ENCODE measurements at places on chromosomes 7 and 10.

DNA sequence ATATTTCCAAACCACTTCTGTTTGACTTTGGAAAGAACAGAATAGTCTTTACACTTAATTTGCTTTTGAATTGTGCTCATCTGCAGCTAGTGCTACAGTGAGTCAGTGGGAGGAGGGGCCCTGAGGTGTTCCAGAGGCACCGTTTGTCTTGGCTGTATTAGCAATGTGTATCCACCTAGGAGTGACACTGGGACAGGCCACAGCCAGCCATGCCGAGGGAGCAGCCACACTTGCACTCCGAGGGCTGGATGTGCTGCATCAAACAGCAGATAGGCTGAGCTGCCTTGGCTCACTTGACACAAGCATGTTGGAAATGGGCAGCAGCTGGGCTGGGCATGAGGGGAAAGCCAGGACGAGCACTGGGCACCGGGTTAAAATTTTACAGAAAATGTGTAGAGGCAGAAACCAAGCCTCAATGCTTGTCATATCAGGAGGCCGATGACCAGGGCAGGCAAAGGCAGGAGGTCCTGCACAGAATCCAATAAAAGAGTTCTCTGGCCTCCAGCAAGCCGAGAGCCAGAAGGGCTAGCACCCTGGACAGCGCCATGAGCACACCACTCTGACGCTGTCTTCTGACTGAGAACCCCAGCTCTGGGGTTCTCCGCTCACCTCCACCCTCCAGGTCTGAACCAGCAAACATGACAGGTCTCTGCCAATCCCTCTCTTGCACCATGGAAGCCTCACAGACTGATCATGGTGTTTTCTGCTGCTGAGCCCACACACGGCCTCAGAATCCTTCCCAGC is 163.3 kb downstream of the GRID1 start:
- no peak for DNase-seq

- no peak for DNase-seq
Observed at GRCh38 chr10:77493239-77493806, 144.3 kb downstream of the KCNMA1 start.

- peak; percentile 78 for DNase-seq
Observed at GRCh38 chr7:28002638-28003037, 178.0 kb downstream of the JAZF1 start.

GRCh38 chr10:7406712-7407333 is 4.0 kb downstream of the SFMBT2 start:
- no peak for DNase-seq

DNA sequence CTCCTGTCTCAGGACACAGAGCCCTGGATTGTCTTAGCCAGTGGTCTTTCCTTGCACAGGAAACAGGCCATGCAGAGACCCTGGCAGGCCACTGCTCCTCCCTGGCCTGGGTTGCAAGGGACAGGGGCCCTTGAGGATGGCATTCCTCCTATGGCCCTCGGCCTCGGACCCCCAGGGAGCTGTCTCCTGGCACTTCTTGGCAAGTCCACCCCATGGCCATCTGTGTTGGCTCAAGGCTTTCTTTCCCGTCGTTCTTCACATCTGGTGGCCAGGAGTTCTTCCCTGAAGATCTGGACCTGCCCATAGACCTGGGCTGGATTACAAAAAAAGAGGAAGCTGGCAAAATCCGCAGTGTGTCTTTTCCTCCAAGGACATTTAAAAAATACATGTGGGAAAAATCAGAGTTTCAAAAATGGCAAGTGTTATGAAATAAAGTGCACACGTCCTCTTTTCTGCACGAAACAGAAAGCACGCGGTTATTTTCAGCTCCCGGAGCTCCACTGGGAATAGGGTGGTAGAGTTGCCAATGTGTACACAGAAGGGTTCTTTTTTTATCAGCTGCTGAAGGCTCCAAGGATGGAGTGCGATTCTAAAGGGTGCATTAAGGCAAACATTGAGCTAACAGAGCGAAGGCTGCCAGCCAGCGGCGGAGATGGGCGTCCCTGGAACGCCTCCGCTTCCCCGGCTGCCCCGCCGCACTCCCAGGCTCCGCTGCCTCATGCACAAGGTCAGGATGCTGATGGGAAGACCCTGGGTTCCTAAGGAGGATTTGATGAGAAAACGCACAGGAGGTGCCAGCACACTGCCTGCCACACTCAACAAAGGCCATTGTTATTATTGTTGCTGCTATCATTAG is 62.8 kb upstream of the FAM20C start:
- DNase-seq: no peak

- peak; percentile 85 for DNase-seq
Observed at GRCh38 chr7:36986948-36987724, 262.8 kb upstream of the AOAH start.

DNA sequence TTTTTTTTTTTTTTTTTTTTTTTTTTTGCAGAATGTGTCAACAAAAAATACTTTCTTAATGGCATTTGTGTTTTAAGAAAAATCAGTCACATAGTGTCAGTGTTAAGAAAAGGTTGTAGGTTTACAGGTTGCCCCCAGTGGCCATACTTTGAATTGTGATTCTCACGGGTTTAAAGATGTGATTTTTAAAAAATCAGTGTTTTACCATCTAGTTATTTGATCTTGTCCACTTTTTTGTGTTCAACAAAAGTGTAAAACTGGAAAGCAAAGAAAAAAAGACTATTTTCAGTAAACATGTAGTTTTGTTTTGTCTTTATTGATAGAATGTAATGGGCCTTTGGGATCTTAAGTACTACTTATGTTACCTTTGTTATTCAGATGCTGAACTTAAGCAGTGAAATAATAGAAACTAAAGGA is 25.7 kb downstream of the SUV39H2 start:
- peak; percentile 16 for DNase-seq

GRCh38 chr7:107876916-107877315 is 14.1 kb upstream of the DLD start:
- no peak for DNase-seq

DNA sequence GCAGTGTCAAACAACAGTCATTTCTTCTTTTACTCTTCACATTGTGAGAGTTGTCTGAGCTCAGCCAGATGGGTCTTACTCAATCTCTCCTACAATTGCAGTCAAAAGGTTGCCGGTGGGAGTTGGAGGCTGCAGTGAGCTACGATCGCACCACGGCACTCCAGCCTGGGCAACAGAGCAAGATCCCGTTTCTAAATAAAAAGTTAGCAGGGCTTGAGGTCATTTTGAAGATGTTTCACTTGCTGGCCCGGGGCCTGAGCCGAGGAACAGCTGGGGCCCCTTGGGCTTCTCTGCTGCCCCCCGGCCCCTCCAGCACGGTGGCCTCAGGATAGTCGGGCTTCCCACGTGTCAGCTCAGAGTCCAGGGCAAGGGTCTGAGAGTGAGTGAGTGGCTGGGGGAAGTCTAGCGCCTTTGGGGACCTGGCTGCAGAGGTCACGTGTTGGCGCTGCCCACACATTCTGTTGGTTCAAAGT is 40.4 kb downstream of the GTF2IRD1 start:
- DNase-seq: no peak

GRCh38 chr7:158378978-158379377 is 208.6 kb downstream of the PTPRN2 start:
- no peak for DNase-seq

DNA sequence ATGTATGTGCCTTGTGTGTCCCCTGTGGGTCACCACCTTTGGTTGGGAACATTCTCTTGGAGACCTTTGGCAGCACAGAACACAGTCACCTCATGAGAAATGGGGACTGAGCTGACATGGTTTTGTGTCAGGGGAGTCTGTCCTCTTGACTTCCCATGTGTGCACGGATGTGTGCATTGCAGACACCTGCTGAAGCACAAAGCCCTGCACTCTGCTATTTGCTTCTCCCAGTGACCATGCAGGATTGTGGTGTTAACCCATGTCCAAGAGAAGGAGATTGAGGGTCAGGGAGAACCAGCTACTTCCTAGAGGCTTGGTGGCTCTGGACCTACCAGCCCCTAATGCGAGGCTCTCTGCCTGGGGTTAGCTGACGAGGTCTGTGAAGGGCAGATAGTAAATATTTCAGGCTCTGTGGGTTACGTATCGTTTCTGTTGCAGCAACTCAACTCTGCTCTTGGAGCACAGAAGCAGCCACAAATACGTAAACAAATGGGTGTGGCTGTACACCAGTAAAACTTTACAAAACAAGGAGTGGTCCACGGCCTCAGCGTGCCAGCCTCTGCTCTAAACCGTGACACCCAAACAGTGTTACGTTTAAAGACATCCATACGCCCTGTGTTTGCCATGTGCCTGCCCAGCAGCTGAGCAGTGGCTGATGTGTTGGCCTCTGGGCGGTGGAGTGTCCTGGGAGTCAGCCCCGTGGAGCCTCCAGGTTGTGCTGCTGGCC is 51.7 kb downstream of the ADCY1 start:
- DNase-seq: no peak

GRCh38 chr7:77450054-77450453 is 33.9 kb upstream of the GSAP start:
- no peak for DNase-seq

- DNase-seq: no peak
Observed at GRCh38 chr10:2296179-2296891, 559.0 kb upstream of the ADARB2 start.

- no peak for DNase-seq
Observed at GRCh38 chr7:157792241-157793086, 455.7 kb downstream of the DNAJB6 start.

DNA sequence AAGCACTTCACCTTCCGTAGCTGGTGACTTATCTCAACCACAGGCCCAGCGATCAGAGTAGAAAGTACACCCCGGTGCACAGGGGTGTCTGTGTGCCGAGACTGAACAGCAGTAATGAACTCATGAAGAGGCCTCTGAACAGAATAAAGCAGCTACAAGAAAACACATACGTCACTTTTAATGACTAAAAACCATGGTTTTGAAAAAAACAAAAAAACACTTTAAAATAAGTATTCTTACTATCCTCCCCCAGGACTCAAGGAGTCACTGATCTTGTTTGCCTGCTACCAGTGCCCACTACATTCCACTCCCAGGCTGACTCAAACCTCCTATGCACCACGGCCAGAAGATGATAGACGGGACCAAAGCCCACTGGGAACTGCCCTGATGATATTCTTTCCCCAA is 53.8 kb downstream of the NCAPG2 start:
- no peak for DNase-seq

- no peak for DNase-seq
Observed at GRCh38 chr10:63553031-63553430, 31.8 kb downstream of the REEP3 start.

DNA sequence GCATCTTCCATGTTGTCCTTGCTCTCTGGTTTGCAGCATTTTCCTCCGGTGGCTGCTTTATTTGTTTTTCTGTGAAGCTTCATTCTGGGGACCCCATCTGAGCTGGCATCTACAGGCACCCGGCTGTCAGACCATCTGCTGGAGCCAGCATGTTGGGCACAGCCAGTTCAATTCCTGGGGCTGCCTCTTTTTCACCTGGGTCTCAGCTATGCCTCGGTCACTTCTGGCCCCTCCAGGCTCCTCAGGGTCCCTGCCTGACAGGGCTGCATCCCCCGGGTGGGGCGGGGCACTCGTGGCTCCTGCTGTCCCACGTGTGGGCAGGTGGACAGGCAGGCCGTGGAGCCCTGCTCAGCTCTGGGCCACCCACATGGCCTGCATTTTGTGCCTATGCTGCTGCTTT is 8.1 kb downstream of the SCART1 start:
- DNase-seq: no peak

DNA sequence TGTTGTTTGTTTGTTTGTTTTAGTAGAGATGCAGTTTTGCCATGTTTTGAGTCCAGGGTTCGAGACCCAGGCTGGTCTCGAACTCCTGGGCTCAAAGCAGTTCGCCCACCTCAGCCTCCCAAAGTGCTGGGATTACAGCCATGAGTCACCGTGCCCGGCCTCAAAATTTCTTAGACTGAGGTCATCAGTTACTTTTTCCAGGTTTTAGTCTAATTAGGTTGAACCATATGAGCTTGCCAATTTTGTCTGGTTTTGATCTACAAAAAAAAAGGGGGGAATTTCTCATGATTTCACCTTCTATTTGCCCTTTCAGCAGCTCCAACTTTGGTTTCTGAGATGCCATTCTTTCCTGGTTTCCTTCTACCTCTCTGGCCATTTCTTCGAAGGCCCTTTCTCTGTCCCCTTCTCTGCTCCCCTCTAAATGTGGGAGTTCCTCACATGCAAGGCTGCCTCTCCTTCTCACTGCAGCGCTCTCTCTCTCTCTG is 5.5 kb downstream of the CUEDC2 start:
- DNase-seq: no peak

GRCh38 chr10:12221323-12222298 is 25.6 kb downstream of the CDC123 start:
- DNase-seq: peak; percentile 1

GRCh38 chr10:13684252-13684791 is 97.6 kb downstream of the PRPF18 start:
- no peak for DNase-seq

DNA sequence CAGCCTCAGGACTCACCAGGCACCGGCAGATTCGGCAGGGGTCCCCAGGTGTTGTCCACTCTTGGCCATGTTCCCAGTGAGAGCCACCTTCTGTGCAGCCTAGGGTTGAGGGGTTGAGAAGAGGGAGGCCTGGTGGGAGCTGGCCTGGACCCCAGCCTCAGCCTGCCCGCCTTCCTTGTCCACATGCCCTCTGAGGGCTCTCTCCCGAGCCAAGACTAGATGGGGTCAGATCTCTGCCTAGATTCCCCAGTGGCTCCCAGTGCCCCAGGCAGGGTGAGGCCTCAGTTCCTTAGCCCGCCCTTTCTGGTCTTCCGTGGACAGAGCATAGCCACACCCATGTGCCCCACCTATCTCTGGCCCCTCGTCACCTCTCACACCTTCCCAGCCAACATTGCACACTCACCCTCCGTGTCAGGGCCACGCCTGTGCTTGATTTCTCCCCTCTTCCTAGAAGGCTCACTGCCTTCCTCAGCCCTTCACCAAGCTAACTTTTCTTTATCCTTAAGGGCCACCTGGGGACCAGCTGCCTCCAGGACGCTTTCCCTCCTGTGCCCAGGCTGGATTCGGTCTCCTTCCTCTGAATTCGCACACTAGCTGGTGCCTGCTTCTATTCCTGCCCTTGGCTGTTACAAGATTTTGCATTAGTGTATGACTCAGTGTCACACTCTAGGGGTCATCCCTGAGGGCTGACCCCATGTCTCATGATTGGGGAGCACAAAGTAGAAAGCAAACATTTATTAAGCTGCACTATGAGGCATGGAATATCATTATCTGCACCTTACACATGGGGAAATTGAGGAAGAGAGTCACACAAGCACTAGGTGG is 7.5 kb downstream of the KCP start:
- no peak for DNase-seq

GRCh38 chr10:12191715-12192114 is 4.0 kb downstream of the NUDT5 start:
- no peak for DNase-seq

- DNase-seq: no peak
Observed at GRCh38 chr7:22402250-22402649, 45.3 kb upstream of the RAPGEF5 start.

GRCh38 chr7:77467408-77467807 is 51.3 kb upstream of the GSAP start:
- no peak for DNase-seq

- no peak for DNase-seq
Observed at GRCh38 chr10:22476601-22477321, 131.5 kb downstream of the SPAG6 start.

DNA sequence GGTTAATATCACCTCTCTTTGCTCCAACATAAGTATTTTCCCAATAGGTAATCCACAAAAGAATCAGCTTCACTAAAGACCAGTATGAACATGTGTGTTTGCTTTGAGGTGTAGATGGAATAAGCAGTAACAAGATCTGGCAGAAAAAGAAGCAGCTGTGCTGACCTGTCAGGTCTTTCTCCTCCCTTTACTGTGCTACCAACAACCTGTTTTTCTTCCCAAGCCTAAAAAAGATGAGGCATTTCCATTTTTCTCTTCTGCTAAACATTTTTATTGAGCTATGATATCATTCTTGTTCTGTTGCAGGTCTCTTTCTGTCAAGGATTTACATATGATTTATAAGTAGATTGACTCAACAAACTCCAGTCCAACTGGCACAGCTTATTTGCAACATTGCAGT is 315.2 kb upstream of the GLI3 start:
- DNase-seq: no peak

GRCh38 chr7:25260862-25261494 is 32.7 kb upstream of the NPVF start:
- DNase-seq: no peak
